ENCODE measurements at places on chromosomes 7 and 10.

- DNase-seq: no peak
Measured at GRCh38 chr10:117504562-117504961, 38.0 kb upstream of the EMX2 start.

DNA sequence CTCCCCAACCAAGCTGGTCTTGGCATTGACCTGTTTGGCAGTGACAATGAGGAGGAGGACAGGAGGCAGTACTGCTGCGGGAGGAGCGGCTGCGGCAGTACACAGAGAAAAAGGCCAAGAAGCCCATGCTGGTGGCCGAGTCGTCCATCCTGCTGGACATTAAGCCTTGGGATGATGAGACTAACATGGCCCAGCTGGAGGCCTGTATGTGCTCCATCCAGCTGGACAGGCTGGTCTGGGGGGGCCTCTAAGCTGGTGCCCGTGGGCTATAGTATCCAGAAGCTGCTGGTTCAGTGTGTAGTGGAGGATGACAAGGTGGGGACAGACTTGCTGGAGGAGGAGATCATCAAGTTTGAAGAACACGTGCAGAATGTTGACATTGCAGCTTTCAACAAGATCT lies 39.1 kb upstream of the ZNF273 start:
- no peak for DNase-seq

- DNase-seq: no peak
Measured at GRCh38 chr7:85535974-85536729, 349.3 kb upstream of the SEMA3D start.

DNA sequence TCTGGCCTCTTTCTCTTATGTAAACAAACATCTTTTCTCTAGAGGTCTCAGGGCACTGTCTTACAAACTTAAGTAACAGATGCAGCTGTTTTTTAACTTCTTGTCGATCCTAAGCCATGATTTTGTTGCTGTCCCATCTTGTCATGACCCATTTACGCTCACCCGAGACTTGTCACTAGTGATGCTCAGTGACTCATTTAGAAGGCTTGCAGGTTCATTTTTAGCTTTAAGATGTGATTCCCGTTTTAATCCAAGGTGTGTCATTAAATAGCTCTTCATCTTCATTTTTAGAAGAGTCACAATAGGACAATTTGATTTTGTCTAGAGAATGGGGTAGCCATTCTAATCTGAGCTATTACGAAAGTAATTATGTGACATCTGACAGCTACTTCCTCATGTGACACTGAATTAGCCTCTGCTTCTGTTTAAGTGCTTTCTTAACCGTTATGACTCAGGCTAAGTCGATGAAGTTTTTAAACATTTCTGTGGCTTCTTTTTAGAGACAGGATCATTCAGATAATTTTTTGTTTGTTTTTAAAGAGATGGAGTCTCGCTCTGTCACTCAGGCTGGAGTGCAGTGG lies 42.7 kb downstream of the SPDYE5 start:
- DNase-seq: no peak

DNA sequence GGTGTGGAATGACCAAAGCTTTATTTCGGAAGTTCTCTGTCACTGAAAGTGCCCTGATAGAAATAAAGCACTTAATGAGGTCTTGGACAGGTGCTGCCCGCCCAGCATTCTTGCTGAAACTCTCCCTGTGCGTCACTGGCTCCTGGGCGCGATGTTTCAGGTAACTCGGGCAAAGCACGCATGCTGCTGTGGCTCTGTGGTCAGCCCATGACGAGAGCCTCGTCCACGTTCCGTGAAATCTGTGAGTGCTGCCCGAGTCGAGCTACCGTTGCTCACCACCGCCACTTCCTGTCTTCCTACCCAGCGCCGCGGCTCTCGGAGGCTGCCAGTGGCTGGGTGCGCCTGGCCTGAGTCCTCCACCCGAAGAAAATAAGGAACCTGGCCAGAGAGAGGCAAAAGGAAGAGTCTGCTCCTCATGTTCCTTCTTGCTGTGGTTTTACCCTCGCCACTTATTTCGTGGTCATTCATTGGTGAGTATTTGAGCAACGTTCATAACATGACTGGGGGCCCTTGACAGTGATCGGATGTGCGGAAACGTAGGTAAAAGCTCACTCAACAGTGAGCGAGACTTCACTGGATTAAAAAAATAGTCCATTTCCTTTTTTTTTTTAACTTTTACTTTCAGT lies 95.5 kb downstream of the MAP3K8 start:
- DNase-seq: peak; percentile 58

DNA sequence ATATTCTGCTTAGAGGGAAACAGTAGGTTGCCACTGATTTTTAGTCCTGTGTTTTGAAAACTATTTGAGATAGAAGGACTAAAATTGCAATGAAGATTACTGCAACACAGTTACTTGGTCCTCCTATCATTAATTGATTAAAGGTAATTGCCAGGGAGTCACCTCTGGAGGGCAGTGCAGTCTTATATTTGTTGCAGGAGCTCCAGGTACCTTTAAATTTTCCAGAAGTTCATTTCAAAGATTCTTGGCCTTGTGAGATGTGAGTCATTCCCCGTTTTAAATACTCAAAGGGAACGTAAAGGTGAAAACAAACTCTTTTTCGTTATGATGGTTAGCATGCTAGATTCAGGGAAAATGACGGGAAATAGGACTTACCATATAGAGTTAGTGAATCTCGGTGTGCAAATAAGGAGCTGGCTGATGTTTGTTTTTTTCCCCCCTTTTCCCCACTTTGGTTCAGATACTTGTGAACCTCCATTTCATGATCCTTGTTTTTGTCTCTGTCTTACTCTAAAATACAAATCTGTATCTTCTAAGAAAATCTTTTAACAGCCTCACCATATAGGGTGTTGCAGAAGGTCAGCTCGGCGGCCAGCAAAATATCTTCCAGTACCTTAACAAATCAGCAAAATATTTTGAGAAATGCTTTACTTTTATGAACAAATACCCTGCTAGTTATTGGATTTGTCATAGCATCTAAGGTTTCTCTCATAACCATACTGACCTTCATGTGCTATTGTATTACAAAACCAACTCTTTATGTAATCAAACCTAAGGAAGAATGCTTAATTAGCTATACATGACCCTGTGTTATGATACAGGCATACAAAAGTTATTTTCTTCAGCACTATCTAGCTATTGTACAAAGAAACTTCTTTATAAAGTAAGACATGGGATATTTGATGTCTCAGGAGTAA lies 143.0 kb upstream of the HDAC9 start:
- no peak for DNase-seq

DNA sequence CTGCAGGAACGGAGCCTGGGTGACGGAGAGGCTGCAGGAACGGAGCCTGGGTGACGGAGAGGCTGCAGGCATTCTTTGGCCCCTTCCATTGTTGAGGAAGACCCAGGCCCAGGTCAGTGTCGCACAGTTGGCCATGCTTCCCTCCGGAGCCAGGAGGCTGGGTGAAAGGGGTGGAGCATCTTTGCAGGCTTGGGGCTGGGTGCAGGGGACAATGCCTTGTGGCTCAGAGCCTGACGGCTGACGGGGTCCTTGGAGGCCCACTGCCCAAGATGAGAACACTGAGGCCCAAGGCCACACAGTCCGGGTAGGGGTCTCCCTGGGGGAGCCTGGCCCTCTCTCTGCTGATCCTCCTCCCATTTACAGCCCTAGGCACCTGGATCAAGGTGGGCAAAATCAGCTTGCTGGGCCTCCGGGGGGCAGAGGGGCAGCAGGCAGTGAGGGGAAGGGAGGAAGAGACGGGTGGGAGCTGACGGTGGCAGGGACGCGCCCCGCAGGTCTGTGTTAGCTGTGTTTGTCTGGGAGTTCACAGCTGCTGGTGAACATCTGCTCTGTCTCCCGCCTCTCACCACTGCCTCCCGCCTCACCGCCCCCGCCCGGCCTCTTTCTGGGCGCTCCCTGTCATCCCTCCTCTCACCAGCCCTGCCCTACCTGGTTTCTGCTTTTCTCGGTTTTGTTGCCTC lies 30.6 kb upstream of the PCBD1 start:
- DNase-seq: no peak
